Naive thymus-derived CD8-positive, alpha-beta T cell (primary cell): ENCODE measurements at places on chromosomes 12 and 14. TPM values are rescaled to one million over a fixed set of nuclear protein-coding genes. Genes with fewer than 3 reads are reported as not detected.

DNA sequence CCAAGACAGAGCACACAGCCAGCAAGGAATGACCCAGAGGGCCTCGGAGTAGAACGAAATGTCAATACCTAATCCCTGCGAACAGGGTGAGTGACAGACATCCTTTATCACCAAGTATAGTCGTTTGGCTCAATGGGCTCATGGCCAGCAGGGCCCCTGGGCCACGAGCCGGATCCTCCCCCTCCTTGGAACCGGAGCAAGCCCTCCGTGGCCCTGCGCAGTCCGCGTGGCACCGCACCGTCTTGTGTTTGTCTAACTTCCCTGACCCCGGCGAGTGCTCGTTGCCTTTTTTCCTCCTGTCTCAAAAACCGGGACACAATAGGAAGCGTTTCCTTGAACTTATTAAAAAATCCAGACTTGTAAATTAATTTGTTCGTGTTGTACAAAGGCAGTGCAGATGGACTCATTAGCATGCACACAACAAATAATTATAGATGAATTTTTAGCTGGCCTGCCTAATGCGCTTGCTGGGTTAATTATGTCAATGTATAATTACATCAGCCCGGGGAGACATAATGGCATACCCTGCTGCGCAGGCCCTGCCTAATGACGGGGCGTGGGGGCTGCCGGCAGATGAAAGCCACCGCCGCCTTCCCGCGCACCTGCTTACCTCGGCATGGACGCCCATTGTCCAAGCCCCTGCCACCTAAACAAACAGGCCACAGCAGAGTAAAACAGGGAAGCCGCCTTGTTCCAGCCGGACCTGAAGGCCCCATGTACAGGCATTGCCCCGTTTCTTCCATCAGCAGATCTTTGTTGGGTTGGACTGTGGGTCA is 81.6 kb downstream of the PHETA1 start:
- H3K27me3 ChIP-seq = no peaks in the 10 kb centered on the region
- no peaks in the 10 kb centered on the region for H3K36me3 ChIP-seq
- DNase-seq = no peak
- no peak overlapping the region for H3K4me3 ChIP-seq
- no peak overlapping the region for H3K27ac ChIP-seq

DNA sequence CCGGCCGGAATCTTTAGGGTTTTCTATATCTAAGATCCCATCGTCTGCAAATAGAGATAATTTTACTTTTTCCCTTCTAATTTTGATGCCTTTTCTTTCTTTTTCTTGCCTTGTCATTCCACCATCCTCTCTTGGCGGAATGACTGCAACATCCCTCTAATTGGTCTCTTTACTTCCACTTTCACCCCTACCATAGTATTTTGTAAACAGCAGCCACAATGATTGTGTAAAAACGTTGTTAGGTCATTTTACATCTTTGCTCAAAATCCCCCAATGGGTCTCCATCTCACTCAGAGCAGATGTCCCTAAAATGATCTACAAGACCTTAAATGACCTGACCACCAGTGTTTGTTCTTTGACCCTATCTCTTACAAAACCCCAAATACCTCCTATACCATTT is 80.0 kb upstream of the STAC3 start:
- H3K36me3 ChIP-seq = peaks cover 8% of the 10 kb centered on the region
- H3K4me1 ChIP-seq = peaks cover 11% of the 10 kb centered on the region
- H3K27me3 ChIP-seq = no peaks in the 10 kb centered on the region
- H3K27ac ChIP-seq = no peak overlapping the region
- DNase-seq = no peak

DNA sequence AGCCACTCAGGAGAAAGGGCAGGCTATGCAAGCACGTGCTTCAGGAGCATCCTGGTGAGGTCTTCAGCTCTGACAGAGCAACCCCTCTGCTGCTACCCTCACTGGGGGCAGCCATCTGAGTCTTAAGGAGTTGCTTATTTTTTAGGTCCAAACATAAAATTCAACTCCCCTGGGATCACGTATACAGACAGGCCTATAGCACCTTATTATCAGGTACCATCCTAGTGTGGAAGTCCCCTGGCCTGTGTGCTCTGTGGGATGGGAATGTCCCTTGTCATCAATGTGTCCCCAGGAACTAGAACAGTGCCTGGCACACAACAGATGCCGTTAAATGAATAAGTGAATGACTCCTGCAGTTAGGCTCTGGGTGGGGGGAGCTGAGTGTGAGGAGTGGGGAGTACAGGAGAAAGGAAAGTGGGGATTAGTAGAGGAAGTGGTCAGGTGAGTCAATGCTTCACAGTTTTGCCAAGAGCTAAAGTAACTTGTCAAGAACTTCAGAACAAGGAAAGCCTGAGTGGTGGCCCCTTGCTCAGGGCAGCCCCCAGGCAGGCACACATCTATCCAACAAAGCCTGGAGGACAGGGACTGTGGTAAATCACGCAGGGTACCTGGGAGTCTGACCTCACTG is 33.5 kb downstream of the DAD1 start:
- H3K27me3 ChIP-seq = no peaks in the 10 kb centered on the region
- DNase-seq = no peak
- H3K4me1 ChIP-seq = peaks cover 95% of the 10 kb centered on the region
- H3K4me3 ChIP-seq = peak overlapping the region; percentile 91
- H3K27ac ChIP-seq = peak overlapping the region; percentile 100

- peaks cover 16% of the 10 kb centered on the region for H3K27me3 ChIP-seq
- no peak overlapping the region for H3K27ac ChIP-seq
- H3K36me3 ChIP-seq = no peaks in the 10 kb centered on the region
- DNase-seq = no peak
These were observed 52.8 kb downstream of the C14orf132 start for GRCh38 chr14:96091941-96092411.

GRCh38 chr12:87365423-87365822 is 663.8 kb downstream of the C12orf50 start:
- H3K27ac ChIP-seq = no peak overlapping the region
- no peaks in the 10 kb centered on the region for H3K4me1 ChIP-seq
- H3K4me3 ChIP-seq = no peak overlapping the region
- peaks cover 8% of the 10 kb centered on the region for H3K36me3 ChIP-seq
- H3K27me3 ChIP-seq = no peaks in the 10 kb centered on the region
- DNase-seq = no peak

DNA sequence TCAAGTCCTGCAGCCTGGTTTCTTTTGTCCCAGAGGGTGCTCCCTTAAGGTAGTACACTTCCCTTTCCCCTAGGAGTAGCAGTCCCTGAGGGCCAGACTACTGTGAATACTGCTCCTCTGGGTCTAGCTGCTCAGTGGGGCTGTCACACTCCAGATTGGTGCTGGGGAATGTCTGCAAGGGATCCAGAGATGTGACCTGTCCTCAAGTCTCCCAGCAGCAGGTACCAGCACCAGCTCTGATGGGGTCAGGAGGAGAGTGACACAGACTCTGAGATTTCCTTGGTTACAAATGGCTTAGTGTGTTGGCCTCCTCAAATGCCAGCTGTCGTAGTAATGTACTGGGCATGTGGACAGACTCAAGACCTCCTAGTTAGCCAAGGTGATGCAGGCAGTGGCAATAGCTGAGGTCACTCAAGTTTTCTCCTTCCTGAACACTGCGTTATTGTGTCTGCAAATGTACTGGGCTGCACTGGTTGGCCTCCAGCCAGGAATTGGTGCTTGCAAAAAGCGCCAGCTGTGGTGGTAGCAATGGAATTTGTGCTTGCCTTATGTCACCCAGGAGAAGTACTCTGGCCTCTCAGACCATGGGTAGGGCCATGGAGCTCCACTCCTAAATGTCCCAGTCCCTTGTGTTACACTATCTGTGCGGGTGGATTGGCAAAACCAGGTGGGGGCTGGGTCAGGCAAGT is 36.4 kb upstream of the AEBP2 start:
- peaks cover 30% of the 10 kb centered on the region for H3K4me1 ChIP-seq
- no peaks in the 10 kb centered on the region for H3K27me3 ChIP-seq
- H3K27ac ChIP-seq = peak overlapping the region; percentile 48
- peaks cover 6% of the 10 kb centered on the region for H3K36me3 ChIP-seq

DNA sequence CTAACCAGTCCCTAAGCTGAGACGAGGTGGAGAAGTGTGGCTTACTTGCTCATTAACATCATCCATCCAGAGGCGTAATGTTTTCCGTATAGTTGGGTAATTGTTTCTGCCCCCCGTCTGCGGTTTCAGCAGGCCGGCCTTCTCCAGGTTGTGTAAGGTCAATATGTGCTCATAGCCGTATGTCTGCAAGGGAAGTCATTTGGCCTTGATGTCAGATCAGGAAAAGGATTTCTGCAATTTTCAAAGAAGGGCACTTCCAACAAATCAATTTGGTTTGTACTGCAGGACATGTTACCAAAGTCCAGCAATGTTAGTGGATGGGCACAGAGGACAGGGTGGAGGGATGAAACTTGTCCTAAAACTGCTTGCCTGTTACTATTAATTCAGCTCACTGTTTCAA is 9.9 kb upstream of the DIABLO start:
- no peaks in the 10 kb centered on the region for H3K27me3 ChIP-seq
- H3K27ac ChIP-seq = no peak overlapping the region
- peaks cover 3% of the 10 kb centered on the region for H3K36me3 ChIP-seq
- H3K4me1 ChIP-seq = no peaks in the 10 kb centered on the region
- DNase-seq = no peak

DNA sequence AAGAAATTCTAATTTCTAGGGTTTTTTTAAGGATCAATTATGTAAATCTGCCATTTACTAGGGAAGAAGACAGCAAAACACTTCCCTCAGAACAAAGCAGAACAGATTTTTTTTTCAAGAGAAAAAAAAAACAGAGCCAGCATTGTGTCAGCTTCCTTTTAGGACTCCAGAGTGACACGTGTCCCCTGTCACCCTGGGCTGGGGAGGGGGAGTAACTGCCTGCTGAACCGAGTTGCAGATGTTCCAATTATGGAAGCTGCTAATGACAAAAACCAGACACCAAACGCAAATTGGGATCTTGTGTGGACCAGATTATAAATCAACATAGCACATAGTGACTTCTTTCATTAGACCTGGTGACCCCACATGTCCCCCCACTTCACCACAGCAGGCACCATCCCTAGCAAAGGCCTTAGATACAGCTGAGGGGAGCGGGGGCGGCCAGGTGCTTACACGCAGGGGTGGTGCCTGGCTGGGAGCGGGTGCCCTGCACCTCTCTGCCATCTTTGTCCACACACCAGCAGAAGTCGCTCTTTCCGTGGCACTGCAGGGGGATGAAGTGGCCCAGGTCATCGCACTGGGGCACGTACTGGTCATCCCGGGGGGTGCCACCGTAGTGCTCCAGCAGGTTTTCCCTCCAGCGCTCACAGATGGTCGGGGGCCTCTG is 25.4 kb downstream of the RTRAF start:
- H3K4me3 ChIP-seq = no peak overlapping the region
- H3K27ac ChIP-seq = no peak overlapping the region
- no peak for DNase-seq

DNA sequence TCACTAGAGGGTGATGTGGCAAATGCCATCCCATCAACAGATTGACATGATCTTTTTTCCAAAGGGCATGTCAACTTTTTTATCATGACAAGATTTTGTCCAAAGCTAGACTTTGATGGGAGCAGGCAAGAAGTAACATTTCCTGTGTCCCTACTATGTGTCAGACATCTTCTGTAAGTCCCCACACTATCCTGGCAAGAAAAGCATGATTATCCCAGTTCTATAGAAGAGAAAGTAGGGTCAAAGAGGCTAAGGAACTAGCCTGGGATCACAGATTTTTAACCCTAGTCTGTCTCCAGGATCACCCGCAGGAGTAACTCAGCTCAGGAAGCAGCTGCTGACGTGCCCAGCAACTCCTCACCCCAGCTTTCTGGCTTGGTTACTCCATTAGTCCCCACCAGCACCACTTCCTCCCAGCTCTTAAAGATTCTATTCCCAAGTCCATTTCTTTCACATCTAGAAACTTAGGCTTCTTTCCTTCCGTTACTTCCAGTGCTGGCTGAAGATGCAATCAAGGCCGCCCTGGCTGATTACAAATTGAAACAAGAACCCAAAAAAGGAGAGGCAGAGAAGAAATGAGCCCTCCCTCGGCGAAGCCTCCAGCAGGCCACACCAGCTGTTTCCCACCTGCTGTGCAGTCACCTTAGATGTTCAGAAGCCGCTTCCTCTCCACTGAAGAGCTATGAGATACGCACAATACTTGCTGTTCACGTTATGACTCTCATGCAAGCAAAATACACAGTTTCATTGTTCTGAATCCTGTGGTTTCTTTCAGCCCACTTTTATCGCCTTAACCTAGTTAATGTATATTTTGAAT is 6.2 kb downstream of the ISCU start:
- H3K27ac ChIP-seq = peak overlapping the region; percentile 98
- peaks cover 27% of the 10 kb centered on the region for H3K4me1 ChIP-seq
- DNase-seq = peak; percentile 90
- peaks cover 17% of the 10 kb centered on the region for H3K36me3 ChIP-seq

GRCh38 chr14:20180486-20180885 is 10.2 kb upstream of the OR11G2 start:
- no peak overlapping the region for H3K4me3 ChIP-seq
- DNase-seq = no peak
- no peaks in the 10 kb centered on the region for H3K36me3 ChIP-seq
- H3K4me1 ChIP-seq = no peaks in the 10 kb centered on the region
- H3K27me3 ChIP-seq = peaks cover 12% of the 10 kb centered on the region

DNA sequence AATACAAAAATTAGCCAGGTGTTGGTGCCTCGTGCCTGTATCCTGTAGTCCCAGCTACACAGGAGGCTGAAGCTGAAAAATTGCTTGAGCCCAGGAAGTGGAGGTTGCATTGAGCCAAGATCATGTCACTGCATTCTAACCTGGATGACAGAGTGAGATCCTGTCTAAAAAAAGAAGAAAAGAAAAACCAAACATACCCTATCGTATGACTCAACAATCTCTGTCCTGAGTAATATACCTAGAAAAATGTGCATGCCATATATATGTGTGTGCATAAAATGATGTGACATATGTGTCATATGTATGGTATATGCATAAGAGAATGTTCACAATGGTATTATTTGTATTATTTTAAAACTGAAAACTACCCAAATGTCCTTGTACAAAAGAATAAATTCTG is 261.5 kb upstream of the CLEC14A start:
- H3K4me3 ChIP-seq = no peak overlapping the region
- H3K27me3 ChIP-seq = no peaks in the 10 kb centered on the region
- H3K36me3 ChIP-seq = no peaks in the 10 kb centered on the region
- H3K27ac ChIP-seq = no peak overlapping the region

Gene TMTC1
- not detected for total RNA-seq

Gene KRT78
- total RNA-seq = not detected

Gene BATF
- 5.7 TPM for total RNA-seq

Gene DDX23
- 159 TPM for total RNA-seq

Gene MYO1A
- total RNA-seq = 0.39 TPM

Gene MYF5
- not detected for total RNA-seq
